HepG2 (cell line): ENCODE measurements at places on chromosomes 7 and 10. TPM values are rescaled to one million over a fixed set of nuclear protein-coding genes. Genes with fewer than 3 reads are reported as not detected.

Gene RADIL
- total RNA-seq: 0.09 and 0.52 TPM in 2 replicates

Gene CYP3A7
- 6.4 and 6.6 TPM in 2 replicates for total RNA-seq

Gene IGF2BP3
- 37.7 and 51.2 TPM in 2 replicates for total RNA-seq

Gene KIAA1549
- 1.8 TPM in 2 replicates for total RNA-seq

Gene ATG9B
- total RNA-seq: not detected in 2 replicates

Gene RSU1
- total RNA-seq: 35.1 and 49.7 TPM in 2 replicates

Gene ZNF467
- total RNA-seq: not detected in 2 replicates

Gene TUBB8
- total RNA-seq: 0.24 and 0.31 TPM in 2 replicates

Gene IMMP2L
- 11.3 and 16.9 TPM in 2 replicates for total RNA-seq

Gene PARP12
- 15.5 and 16.2 TPM in 2 replicates for total RNA-seq

Gene PLEKHS1
- total RNA-seq: not detected in 2 replicates

Gene HTR7
- 0.04 TPM in 1 of 2 replicates, not detected in the other for total RNA-seq

Gene CXCL12
- total RNA-seq: not detected in 2 replicates

Gene C7orf25
- 1.1 and 1.3 TPM in 2 replicates for total RNA-seq

Gene ALOX5
- total RNA-seq: not detected in 2 replicates

Gene EPC1
- 23.6 and 28.7 TPM in 2 replicates for total RNA-seq

Gene PPP1R17
- not detected in 2 replicates for total RNA-seq

Gene CFTR
- not detected in 2 replicates for total RNA-seq

Gene SDK1
- 0.17 and 0.35 TPM in 2 replicates for total RNA-seq

Gene TRIM73
- 4.5 and 5.7 TPM in 2 replicates for total RNA-seq

Gene FLNC
- total RNA-seq: 0.01 and 0.02 TPM in 2 replicates

Gene OR2A7
- not detected in 2 replicates for total RNA-seq

Gene ELFN1
- total RNA-seq: 0.13 and 0.18 TPM in 2 replicates

Gene PDE6C
- 0.39 and 0.64 TPM in 2 replicates for total RNA-seq

Gene SKIDA1
- total RNA-seq: 1.4 and 1.5 TPM in 2 replicates

Gene VIPR2
- not detected in 2 replicates for total RNA-seq

Gene CHN2
- total RNA-seq: 23.5 and 28.6 TPM in 2 replicates

Gene CALHM3
- total RNA-seq: not detected in 2 replicates

Gene ANKRD26
- total RNA-seq: 9.6 and 10.0 TPM in 2 replicates

Gene PROSER2
- total RNA-seq: 6.7 and 6.9 TPM in 2 replicates
